ENCODE measurements at places on chromosomes 5 and 9. TPM values are rescaled to one million over a fixed set of nuclear protein-coding genes. Genes with fewer than 3 reads are reported as not detected.
A peak's percentile ranks its signal among the peaks of the same experiment; 100 is the strongest.

- H3K36me3 ChIP-seq = no peaks in the 10 kb centered on the region
- H3K4me1 ChIP-seq = no peaks in the 10 kb centered on the region
- H3K27me3 ChIP-seq = no peaks in the 10 kb centered on the region
- no peak for DNase-seq
- H3K27ac ChIP-seq = no peak overlapping the region
These were observed 162.9 kb downstream of the NTRK2 start for GRCh38 chr9:84832453-84832852.

- H3K27ac ChIP-seq = no peak overlapping the region
- peaks cover 4% of the 10 kb centered on the region for H3K36me3 ChIP-seq
- H3K27me3 ChIP-seq = no peaks in the 10 kb centered on the region
- H3K4me3 ChIP-seq = no peak overlapping the region
- no peak for DNase-seq
These were observed 227.3 kb downstream of the FANCC start for GRCh38 chr9:95090023-95090791.

DNA sequence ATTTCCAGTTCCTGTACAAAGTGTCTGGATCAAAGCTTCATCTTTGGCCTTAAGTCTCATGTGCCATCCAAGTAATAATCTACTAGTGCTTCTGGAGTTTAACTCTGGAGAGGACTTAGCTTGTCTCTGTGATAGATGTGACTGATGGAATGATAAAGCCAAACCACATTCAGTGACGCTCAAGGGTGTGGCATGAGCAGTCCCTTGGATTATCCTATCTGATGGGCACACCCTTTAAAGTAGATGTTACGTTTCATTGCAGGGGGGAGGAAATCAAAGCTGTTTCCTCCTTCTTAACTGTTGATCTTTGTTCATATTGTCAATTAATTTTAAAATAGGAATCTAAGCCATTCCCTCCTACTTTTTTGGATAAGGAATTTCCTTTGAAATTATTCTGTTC, 8.5 kb upstream of the EGFLAM start:
- no peaks in the 10 kb centered on the region for H3K36me3 ChIP-seq
- no peak overlapping the region for H3K27ac ChIP-seq
- H3K4me3 ChIP-seq = no peak overlapping the region
- DNase-seq = no peak
- H3K27me3 ChIP-seq = peaks cover 12% of the 10 kb centered on the region
- no peaks in the 10 kb centered on the region for H3K4me1 ChIP-seq

The LHX3 gene
- polyA plus RNA-seq = not detected

- H3K4me3 ChIP-seq = peak within 1 kb of the TSS; percentile 42
- H3K27ac ChIP-seq = peak within 1 kb of the TSS; percentile 19
- DNase-seq = peak; percentile 62
- peaks cover 17% of the 10 kb centered on the region for H3K4me1 ChIP-seq
These were observed at the start of gene UAP1L1 for GRCh38 chr9:137077010-137077747. Gene UAP1L1, plus strand, starts transcription at chr9:137077517. Its CDS starts 16 bp downstream, at chr9:137077533.

GRCh38 chr5:122673343-122673742, 101.5 kb upstream of the SNX2 start:
- H3K27me3 ChIP-seq = no peaks in the 10 kb centered on the region
- no peaks in the 10 kb centered on the region for H3K4me1 ChIP-seq
- H3K36me3 ChIP-seq = no peaks in the 10 kb centered on the region
- no peak for DNase-seq
- H3K4me3 ChIP-seq = no peak overlapping the region

- no peaks in the 10 kb centered on the region for H3K4me1 ChIP-seq
- H3K27ac ChIP-seq = no peak overlapping the region
- H3K4me3 ChIP-seq = no peak overlapping the region
- no peak for DNase-seq
- no peaks in the 10 kb centered on the region for H3K27me3 ChIP-seq
- H3K36me3 ChIP-seq = no peaks in the 10 kb centered on the region
These were observed 118.2 kb downstream of the MED27 start for GRCh38 chr9:131961496-131961880.

The FKBP15 gene
- polyA plus RNA-seq = 18.9 TPM

- no peak overlapping the region for H3K27ac ChIP-seq
- H3K27me3 ChIP-seq = no peaks in the 10 kb centered on the region
- H3K4me3 ChIP-seq = no peak overlapping the region
- DNase-seq = no peak
- H3K36me3 ChIP-seq = no peaks in the 10 kb centered on the region
- no peaks in the 10 kb centered on the region for H3K4me1 ChIP-seq
These were observed 20.3 kb downstream of the OSTF1 start for GRCh38 chr9:75108571-75108970.

Measured in K562 (cell line).